ENCODE measurements at places on chromosomes 2 and 18. TPM values are rescaled to one million over a fixed set of nuclear protein-coding genes. Genes with fewer than 3 reads are reported as not detected.

GRCh38 chr2:154133823-154134222 is 262.1 kb downstream of the GALNT13 start:
- no peak for DNase-seq

Gene CXCR1
- total RNA-seq: 0.76 TPM

DNA sequence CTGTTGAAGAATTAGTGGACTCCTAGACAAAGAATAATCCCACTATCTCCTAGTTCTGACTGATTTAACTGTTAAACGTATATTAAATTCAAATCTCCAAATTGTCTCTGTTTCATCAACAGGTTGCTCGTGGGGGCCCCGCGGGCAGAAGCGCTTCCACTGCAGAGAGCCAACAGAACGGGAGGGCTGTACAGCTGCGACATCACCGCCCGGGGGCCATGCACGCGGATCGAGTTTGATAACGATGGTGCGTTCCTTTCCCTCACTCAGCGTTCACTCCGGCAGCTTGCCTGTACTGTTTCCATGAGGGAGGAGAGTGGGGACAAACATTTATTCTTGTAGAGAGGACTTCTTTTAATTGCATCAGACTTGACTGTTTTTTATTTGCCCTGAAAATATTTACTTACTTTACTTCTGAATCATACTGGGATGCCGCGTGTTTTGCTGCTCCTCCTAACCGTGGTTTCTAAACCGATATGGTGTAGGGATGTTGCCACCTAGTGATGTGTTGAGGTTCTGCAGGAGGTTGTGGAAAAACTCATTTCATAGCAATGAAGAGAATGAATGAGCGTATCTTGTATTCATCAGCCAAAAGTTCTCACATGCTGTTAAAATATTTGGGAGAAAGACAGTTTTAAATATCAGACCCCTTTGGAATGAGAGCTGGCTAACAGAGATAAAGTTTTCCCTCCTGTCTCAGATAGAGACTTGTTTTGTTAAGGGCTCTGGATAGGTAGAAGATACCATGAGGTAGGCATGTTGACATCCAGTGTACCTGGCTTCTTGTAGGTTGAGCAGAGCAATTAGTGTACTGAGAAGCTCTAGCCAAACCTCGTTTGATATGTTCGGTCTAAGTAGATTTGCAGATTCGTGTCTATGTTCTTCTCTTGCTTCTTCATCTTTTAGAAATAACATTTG is 38.3 kb downstream of the ITGA6 start:
- DNase-seq: peak; percentile 54

GRCh38 chr2:16568998-16569784 is 96.4 kb downstream of the CYRIA start:
- DNase-seq: no peak

DNA sequence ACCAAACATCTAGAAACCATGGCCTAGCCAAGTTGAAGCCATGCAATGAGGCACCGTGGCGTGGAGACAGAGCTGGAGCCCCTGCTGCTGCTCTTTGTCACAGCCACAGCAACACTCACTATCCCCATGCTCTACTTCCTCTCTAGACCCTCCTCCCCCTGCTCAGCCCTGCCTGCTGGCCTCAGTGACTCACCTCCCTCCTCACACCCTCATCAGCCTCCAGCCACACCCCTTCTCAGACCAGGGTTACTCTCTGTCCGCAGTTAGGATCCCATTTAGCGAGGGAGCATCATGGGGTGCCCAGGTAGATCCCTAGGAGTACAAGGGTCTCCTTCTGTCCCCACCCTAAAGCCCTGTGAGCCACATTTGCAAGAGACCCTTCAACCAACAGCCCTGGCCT is 25.4 kb upstream of the SOX11 start:
- DNase-seq: no peak

- no peak for DNase-seq
Measured at GRCh38 chr2:54549917-54550518, 93.9 kb downstream of the SPTBN1 start.

- no peak for DNase-seq
Measured at GRCh38 chr18:50279752-50280151, 1.6 kb downstream of the MBD1 start.

Gene FAP
- total RNA-seq: 5.7 TPM

Measured in heart left ventricle (tissue), 16 donors.